ENCODE measurements at places on chromosomes 16 and 17.

DNA sequence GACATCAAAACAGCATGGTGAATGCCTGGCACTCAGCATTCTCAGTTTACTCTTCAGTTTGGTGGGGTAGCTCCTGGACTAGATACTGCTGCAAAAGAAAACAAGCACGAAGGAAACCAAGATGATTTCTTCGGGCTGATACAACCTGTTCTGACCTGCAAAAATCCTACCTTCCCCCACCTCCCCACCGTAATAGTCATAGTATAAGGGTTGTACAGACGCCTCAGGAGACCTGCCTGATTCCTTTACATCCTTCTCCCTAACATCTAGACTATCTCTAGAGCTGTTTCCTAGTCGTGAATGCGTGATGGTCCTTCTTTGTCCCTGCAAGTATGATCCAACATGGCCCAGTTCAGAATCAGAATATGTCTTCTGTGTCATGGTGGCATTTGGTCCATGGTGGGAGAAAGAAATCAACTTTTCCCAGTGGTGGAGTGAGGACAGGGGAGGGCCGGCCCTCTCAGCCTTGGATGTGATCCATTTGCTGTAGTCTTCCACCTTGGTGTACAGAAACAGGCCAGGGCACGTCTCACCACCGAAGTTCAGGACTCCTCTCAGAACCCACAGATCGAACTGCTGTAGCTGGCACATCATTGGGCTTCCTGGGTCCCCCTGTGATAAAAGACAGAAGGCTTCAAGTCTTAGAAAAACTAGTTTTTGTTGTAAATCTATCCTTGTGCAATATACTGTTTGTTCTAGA is 14.5 kb downstream of the PRSS54 start:
- no peak for DNase-seq

GRCh38 chr16:7391694-7392093 is 59.0 kb downstream of the RBFOX1 start:
- DNase-seq: no peak

GRCh38 chr16:15749371-15749770 is 99.3 kb downstream of the NDE1 start:
- no peak for DNase-seq

- peak; percentile 53 for DNase-seq
Measured at GRCh38 chr17:29149431-29150064, 30.6 kb downstream of the MYO18A start.

DNA sequence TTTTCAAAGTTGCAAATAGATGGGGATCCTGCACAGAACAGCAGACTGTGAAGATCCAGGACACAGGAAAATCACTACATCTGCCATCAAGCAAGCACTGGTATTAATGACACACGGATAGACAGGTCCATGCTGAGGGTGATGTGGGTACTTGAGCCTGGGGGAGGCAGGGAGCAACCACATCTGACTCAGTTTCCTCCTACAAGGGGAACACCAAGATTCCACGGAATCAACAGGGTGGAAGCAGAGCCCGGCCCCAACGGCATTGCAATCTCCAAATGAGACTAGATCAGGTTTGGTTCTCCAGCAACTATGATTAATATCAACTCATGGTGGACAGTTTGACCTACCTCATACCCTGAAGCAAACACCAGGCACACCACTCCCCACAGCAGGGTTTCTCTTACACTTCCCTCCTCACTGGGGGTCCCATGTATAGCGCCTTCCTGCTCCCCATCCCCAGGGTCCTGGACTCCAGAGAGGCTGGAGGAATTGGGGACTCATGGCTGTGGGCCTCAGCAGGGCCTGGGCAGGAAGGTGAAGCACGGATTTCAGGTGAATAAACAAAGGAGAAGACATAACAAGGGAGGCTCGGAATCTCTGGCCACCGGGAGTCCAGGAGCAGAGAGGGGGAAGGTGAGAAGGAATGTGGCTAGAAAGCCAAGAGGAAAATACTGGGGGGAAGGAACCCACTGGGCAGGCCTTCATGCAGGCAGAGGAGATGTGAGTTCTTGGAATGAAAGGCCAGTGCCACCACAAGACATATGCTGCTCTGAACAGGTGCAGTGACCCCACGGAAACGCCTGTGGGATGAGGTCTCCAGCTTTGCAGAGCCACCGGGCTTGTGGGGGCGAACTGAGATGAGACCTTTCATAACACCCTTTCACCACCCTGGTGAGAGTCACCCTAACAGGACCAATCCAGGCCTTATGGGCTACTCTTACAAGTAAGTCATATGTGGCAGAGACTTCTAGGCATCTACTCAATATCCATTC is 29.5 kb upstream of the PIK3R6 start:
- DNase-seq: no peak

- DNase-seq: no peak
Measured at GRCh38 chr16:22296225-22297113, 740 bp upstream of the POLR3E start.

DNA sequence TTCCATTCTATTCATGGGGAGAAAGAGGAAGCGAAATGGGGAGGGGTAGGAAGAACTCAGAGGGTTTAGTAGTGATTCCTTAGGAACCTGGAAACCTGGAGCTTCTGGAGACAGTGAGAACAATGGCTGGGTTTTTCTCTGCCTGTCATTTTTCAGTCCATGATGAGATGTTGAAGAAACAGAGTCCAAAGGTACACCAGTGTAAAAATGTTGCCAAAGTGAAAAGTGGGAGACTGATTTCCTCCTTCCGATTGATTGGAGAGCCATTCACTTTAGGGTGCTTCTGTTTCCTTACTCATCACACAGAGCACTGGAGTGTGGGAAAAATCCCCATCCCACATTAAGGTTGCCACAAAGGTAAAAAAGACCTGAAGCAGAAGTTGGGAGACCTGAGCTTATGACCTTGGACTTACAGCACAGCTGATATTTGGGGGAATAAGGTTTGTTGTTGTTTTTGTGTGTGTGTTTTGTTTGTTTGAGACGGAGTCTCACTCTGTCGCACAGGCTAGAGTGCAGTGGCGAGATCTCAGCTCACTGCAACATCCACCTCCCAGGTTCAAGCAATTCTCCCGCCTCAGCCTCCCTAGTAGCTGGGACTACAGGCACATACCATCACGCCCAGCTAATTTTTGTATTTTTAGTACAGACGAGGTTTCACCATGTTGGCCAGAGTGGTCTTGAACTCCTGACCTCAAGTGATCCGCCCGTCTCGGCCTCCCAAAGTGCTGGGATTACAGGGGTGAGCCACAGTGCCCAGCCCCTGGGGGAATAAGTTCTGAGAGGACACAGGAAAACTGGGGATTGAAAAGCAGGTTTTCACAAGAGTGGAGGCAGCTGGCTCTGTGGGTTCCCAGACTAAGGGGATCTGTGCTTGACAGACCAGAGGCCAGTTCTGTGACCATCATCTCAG is 1.4 kb upstream of the DHX8 start:
- DNase-seq: no peak

DNA sequence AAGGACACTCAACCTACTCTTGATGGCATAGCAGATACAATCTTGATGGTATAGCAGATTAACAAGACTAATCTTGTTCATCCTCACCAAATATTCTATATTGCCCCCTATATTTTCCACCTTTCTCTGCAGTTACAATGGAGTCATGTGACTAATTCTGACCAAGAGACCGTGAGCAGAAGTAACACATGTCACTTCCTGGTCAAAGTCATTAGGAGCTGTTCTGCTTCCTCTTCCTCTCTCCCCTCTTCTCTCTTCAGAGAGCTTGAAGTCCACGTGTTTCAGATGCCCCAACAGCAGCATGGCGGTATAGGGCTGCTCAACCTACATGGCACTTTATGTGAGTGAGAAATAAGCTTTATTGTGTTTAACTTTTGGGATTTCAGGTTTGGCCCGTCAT is 55.3 kb upstream of the ERCC4 start:
- DNase-seq: no peak

GRCh38 chr16:2813771-2814221 is 3.2 kb upstream of the PRSS21 start:
- no peak for DNase-seq

GRCh38 chr16:48086422-48086821 is 69.4 kb downstream of the ABCC12 start:
- no peak for DNase-seq

DNA sequence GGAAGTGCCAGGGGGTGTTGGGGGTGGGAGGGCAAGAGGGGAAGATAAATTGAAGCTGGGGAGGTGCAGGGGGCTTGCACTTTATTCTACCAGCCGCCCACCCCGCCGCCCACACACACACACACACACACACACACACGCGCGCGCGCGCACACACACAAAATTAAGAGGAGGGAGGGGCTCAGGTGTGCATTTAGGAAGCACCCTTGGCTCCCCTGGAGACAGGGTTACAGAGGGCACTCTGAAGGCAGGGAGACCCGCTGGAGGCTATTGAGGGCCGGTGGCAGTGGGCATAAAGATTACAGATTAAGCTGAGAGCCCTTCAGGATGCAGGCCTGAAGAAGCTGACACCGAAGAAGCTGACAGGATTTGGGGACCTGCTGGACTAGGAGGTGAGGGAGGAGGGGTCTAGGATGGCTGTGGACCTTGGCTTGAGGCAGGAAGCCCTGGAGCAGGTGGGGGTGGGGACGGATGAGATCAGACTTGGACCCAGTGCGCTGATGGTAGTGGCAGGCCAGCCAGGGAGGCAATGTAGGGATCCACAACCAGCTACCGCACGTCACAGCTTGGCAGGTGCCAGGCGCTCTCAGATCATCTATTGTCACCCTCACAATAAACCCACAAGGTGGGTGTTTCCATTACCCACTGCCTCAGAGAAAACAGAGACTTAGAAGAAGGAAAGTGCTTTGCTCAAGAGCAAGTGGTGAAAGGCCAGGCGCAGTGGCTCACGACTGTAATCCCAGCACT is 772 bp upstream of the SAMD14 start:
- no peak for DNase-seq

- peak; percentile 34 for DNase-seq
Measured at GRCh38 chr17:28133562-28133970, 91.1 kb downstream of the NLK start.

DNA sequence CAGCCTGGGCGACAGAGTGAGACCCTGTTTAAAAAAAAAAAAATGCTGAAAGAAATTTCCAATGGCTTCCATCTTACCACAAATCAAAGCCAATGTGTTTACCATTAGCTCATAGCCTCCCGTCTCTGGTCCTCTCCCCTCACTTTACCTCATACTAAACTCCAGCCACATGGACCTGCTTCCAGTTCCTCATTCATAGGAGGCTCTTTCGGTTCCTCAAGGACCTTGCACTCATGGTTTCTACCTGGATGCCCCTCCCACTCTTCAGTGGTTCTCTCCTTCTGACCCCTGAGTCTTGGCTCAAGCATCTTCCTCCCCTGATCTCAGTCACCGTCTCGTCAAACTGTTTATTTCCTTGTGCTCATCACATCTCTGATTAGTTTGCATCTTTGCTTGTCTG is 3.8 kb upstream of the DEF8 start:
- no peak for DNase-seq

DNA sequence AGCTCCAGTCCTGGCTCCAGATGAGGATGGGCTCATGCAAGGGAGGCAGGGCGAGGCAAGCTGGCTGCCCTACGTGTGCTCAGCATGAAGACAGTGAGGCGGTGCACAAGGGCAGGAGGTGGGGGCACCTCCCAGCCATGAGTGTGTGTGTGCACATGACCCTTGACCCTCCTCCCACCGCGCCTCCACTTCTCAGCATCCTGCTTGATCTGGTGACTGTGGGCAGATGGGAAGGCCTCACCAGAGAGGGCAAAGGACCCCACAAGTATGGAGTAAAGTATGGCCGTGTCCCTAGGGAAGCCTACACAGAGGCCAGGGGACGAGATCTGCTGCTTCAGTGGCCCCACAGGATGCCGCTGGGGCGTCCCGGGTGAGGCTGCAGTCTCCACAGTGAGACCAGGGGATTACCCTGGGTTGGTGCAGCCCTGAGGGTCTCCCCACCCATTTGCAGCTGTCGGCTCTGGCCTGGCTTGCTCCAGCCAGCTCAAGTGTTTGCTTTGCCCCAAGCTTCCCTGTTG is 7.9 kb upstream of the RNF222 start:
- DNase-seq: no peak

DNA sequence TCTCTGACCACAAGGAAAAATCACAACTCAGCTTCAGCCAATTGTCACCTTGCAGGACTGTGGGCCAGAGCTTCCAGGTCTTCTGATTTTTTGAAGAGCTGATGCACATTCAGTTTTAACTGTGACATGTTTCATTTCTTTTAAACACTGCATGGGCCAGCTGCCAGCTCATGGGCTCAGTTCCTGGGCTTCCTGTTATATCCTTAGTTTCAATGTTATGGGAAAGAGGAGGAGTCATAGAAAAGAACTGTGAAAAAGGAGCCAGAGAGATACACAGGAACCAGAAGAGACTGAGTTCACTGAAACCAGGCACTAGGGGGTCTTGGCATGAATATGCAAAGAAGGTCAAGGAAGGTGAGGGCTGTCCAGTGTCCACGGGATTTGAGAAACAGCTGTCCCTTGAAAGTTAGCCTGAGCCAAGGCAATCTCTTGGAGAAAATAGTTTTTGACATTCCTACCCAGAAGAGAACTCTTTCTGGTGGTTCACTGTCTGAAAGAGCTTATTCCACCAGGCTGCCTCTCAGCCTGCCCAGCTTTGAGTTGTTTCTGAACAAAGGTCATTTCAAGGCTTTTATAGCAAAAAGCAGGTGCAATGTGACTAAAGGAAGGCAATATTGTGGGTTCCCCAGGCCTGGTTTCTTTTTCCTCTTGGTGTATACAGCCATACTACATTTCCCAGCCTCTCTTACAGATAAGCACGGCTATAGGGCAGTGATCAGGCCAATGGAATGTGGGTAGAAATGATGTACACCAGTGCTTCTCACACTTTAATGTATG is 10.5 kb downstream of the PDILT start:
- no peak for DNase-seq

DNA sequence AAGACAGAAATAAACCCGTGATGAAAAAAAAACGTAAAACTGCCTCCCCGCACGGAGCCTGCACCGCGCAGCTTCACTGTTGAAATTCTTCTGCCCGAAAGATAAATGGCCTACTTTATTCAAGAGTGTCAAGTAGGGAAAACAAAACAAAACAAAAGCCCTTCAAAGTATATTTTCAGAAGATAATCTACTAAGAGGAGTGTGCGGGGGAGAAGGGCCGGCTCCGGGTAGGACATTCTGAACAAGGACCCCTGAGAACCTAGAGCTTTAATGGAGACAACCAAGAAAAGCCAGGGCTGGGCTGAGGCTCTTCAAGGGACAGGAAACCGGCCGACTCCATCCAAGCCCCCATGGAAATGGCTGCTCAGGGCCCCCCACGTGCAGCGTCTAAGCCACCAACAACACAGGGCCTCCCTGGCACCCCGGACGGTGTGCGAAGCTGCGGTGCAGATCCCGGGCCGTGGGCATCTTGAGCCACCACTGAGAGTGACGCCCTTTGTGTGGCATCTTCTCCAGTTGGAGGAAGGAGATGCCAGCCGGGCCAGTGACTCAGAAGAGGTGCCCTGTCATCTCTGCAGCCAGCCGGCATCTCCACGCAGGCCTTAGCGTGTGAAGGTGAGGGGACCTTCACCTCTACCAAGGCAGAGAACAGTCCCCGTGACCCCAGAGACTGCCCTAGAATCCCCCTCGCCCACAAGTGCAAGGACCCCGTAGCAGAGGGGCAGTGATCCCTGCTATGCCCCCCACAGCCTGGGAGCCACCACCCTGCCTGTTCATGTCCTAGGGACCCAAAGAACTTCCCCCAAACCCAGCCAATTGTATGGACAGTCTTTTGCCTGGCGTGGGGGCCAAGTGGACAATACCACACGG is 250.8 kb downstream of the C16orf95 start:
- no peak for DNase-seq
